ENCODE measurements at places on chromosomes 11 and 22.
A peak's percentile ranks its signal among the peaks of the same experiment; 100 is the strongest.

DNA sequence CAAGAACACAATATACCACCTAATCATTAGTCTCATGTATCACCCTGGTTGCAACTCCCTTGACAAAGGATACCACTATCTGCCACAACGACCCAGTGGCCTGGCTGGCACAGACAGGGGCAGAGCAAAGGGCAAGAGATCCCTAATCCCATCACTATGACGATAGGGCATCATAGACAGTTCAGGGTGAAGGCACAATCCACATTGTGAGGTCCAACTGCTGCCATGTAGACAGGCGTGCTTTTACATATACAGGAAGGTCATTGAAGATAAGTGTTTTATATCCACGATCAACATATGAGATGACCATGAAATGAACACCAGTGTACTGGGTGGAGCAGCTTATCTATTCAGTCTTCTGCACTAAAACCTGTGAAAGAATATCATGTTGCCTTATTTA is 94.6 kb downstream of the IGLL1 start:
- no peak for DNase-seq

GRCh38 chr11:61297746-61298145 is 2.6 kb upstream of the VWCE start:
- DNase-seq: peak; percentile 99

- peak; percentile 83 for DNase-seq
Observed at GRCh38 chr11:84019571-84020194, 733.5 kb upstream of the CCDC90B start.

GRCh38 chr11:44198146-44198724 is 102.8 kb downstream of the EXT2 start:
- no peak for DNase-seq

All from astrocyte (in vitro differentiated cells and primary cell).